ENCODE measurements at places on chromosomes 6 and 20. TPM values are rescaled to one million over a fixed set of nuclear protein-coding genes. Genes with fewer than 3 reads are reported as not detected.

GRCh38 chr6:154960299-154960843, 34.7 kb upstream of the TIAM2 start:
- DNase-seq, result no peak

GRCh38 chr6:55578537-55579363, at the start of gene HMGCLL1:
TSS of gene HMGCLL1 (minus strand) at chr6:55579192. CDS start at chr6:55579055, 137 bp downstream.
- no peak for DNase-seq

SRSF12 gene
- not detected for total RNA-seq

- DNase-seq, result no peak
These were observed 26.5 kb downstream of the PDE10A start for GRCh38 chr6:165636402-165637048.

- no peak for DNase-seq
These were observed 172.5 kb upstream of the FERMT1 start for GRCh38 chr20:6295127-6295866.

DNA sequence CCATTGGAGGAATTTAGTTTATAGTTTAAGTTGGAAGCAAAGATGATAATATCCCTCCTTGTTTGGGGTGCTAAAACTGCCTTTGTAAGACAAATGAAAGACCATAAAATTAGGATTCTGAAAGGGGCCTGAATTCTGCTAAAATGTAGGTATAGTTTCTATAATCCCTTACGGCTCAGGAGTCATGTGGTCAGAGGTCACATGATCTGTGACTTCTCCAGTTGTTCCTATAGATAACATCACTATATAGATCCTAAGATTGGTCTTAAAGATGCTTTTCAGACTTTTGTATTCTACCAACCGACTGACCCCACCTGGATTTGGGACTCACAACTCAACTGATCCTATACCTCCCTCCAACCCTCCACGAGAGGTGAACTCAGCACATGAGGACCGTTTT, 36.6 kb downstream of the ZNF311 start:
- DNase-seq, result no peak

DNA sequence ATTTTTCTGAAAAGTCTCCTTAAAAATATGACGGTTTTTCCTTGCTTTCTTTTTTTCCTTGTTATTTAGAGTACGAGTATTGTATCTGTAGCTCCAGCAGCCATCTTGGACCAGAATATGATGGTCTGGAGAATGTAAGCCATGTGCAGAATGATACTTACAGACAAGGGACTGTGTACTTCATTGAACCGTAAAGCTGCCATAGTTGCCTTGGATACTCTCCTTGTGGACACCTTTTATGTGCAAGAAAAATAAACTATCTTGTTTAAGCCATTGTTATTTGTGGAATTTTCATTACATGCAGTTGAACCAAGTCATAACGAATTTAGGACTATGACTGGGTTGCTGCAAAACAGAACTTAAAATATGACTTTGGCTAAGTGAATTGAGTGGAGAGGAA, 485.8 kb upstream of the CITED2 start:
- no peak for DNase-seq

- no peak for DNase-seq
These were observed 402.5 kb downstream of the PRKN start for GRCh38 chr6:162325051-162325450.

DNA sequence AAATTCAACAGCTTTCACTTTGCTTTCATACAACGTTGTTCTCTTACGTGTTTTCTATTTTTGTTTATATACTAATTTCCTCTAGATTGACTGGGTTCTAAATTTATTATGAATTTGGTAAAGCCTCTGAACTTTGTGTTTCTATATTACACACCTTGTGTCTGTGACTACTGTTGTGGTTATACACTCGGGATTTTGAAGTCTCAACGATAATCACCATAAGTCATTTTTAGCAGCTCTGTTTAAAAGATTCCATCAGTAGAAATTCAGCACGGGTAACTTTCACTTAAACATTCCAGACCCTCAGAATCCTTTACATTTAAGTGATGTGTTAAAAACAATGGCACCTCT, 31.8 kb upstream of the HBS1L start:
- DNase-seq, result no peak

GPR6 gene
- total RNA-seq, result not detected

- no peak for DNase-seq
These were observed 394.6 kb downstream of the ZFAND3 start for GRCh38 chr6:38214159-38214558.

CENPW gene
- total RNA-seq, result 46.9 TPM

GRCh38 chr6:139643986-139644385, 269.5 kb upstream of the CITED2 start:
- no peak for DNase-seq

- DNase-seq, result no peak
These were observed 151.7 kb downstream of the PREX1 start for GRCh38 chr20:48676125-48676524.

DNA sequence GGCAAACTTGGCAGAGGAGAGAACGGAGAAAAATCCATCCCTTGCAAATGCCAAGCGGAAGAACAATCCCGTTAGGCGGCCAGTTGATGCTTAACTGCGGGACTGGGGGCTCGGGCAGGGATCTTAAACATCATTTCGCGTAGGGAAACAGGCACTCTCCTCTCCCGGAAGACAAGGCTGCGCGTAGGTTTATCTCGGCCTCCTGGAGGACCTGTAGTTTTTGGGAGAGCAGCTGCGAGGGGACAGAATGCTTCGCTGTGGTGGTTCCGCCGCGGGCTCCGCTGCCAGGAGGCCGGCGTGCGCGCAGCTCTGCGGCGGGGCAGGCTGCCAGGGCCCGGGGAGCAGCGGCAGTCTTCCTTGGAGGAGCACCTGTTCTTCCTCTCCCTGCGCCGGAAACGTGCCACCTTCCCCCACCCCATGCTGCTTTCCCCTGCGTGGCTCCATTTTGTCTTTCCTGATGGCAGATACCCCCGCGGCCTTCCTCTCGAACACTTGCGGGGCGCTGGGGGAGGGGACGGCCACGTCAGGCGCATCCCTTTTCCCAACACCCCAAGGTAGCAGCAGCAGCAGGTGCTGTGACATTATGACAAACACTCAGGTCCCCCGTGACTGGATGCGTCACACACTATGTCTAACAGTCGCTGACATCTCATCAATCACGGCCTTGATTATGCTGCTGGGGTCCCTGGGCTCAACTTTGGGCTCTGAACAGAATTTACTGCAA, 230.7 kb upstream of the BTBD3 start:
- DNase-seq, result no peak

DNA sequence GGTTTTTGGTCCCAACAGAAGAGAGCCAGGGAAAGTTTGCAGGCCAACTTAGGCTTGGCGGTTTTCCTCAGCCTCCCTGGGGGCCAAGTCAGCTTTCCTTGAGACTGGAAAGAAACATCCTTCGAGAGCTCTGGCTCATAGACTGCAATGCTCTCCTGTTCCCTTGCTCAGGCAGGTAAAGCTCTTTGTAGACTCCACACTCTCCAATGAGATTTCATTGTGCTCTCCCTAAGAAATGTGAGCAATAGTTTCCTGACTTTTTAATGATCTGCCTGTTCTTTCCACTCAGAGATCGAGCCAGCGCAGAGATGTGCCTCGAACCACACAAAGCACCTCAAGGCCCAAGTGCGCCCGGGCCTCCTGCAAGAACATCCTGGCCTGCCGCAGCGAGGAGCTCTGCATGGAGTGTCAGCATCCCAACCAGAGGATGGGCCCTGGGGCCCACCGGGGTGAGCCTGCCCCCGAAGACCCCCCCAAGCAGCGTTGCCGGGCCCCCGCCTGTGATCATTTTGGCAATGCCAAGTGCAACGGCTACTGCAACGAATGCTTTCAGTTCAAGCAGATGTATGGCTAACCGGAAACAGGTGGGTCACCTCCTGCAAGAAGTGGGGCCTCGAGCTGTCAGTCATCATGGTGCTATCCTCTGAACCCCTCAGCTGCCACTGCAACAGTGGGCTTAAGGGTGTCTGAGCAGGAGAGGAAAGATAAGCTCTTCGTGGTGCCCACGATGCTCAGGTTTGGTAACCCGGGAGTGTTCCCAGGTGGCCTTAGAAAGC, 13.9 kb downstream of the TNFAIP3 start:
- DNase-seq, result no peak

DOK5 gene
- total RNA-seq, result not detected

GRCh38 chr6:32969685-32970412, 1.5 kb downstream of the BRD2 start:
- DNase-seq, result peak; percentile 82

DNA sequence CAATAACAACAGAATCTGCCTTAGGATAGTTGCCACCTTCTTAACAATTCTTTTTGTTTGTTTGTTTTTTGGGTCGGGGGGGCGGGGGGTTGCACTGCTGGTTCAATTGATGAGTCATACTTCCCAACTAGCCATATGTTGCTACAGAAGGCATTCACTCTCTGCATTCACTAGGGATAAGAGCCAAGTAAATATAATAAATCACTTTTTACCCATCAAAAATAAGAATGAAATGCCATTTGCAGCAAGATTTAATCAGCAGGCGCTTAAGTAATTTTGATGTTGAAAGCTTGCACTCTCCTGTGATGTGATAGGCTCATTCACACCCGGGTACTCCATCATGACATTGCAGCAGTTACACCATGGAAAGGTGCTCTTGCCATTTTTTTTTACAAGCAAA, 209.8 kb downstream of the HIVEP2 start:
- no peak for DNase-seq

DNA sequence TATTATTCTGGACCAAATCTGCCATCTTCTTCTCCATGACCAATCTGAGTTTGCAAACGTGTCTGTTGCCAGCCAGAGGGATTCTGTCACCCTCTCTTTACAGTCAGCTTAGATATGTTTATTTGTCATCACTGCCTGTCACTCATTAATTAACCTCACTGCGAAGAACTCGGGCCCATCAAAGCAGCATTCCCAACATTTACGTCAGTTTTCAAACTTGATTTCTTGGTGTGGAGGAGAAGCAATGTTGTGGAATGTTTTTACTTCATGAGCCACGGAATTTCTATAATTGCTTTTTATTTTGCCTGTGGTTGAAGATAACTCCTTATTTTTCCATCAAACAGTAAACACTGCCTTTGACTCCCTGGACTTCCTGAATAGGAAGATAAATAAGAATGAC, 91.8 kb upstream of the CNKSR3 start:
- no peak for DNase-seq

GRCh38 chr6:6333501-6333900, 13.0 kb upstream of the F13A1 start:
- DNase-seq, result no peak

GRCh38 chr20:33771938-33772337, 39.2 kb upstream of the CHMP4B start:
- DNase-seq, result no peak
